ENCODE measurements at places on chromosomes 5 and 9.

GRCh38 chr9:26939955-26940711, 6.9 kb downstream of the PLAA start:
- DNase-seq: no peak

GRCh38 chr9:127640908-127641545, 28.9 kb downstream of the STXBP1 start:
- DNase-seq: no peak

GRCh38 chr5:133780619-133781280, 168.4 kb upstream of the FSTL4 start:
- DNase-seq: no peak

DNA sequence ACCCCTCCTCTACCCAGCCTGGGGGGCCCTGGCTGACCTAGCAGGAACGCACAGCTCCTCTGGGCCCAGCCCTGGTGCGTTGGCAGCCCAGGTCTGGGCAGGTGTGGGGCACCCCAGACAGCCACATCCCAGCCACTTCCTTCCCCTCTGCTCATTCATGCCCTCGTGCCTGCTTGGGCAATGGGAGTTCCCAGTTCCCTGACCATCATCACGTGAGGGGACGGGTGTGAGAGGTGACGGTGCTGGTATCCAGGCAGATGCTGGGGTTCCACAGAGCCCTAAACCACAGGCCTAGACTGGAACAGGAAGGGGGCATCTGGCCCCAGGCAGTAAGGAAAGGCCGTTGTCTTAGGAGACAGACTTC, 8.4 kb downstream of the RALGDS start:
- DNase-seq: no peak

DNA sequence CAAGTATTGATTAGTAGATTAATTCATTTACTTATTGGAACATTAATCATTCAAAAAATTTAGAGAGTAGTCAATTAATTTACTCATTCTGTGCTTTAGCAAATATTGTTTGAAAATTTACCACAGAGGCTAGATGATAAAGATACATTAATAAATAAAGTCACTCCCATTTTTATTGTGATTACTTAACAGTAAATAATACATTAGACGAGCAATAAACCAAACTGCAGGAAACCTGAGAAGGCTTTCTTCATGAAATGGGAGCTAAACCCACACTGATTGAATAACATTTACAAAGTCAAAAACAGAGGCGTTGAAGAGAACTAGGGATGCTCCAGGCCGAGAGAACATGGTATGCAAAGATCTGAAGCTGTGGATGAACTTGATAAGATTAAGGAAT, 38.8 kb upstream of the PRDM9 start:
- no peak for DNase-seq

DNA sequence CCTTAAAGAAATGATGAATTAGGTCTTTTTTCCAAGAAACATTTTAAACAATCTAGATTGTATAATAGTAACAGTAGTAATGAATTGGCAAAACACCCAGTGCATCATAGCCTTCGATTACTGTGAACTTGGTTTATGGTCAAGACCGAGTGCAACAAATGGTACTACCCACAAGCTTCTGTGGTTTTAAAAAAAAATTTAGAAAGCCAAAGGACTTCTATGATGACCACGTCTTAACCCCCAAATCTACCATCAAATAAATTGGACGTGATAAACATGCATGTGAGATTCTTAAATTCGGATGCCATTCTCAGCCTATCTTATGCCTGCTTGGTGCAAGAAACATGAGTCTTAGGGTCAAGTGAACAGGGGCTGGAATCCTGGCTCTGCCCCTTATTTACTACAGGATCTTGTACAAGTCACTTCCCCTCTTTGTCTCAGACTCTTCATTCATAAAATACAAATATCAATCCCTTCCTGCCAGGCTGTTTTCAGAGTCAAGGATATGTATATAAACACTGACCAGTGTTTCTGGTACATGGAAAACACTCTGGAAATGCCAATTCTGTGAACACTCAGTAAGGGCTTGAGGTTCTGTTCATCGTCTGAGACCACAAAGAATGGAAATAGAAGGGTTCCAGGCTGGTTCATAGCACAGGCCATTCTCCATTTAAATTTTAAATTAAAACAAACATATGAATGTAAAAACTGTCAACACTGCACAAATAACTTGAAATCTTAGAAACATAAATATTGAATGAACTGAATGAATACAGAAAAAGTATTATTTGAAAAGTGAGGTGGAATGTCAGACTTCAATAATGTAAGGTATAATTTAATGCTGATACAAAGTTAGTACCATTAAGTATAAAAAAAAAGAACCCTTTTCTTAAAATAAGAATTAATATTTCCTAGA, 107.8 kb downstream of the NR6A1 start:
- DNase-seq: no peak

DNA sequence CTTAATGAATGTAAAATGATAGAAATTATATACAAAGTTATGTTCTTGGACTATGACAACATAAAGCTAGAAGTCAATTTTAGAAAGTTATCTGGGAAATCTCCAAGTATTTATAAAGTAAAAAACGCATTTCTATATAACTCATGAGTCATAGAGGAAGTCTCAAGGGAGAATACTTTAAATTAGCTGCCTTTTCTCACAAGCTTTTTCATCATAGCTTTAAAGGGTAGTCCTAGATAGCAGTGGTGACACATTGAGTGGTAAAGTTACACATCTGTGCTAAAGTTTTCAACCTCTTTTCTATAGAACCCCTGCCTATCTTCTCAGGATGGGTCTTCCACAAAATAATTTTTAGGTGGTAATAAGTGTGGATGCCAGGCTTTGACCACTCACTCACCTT, 598.3 kb upstream of the FAM174A start:
- DNase-seq: no peak

DNA sequence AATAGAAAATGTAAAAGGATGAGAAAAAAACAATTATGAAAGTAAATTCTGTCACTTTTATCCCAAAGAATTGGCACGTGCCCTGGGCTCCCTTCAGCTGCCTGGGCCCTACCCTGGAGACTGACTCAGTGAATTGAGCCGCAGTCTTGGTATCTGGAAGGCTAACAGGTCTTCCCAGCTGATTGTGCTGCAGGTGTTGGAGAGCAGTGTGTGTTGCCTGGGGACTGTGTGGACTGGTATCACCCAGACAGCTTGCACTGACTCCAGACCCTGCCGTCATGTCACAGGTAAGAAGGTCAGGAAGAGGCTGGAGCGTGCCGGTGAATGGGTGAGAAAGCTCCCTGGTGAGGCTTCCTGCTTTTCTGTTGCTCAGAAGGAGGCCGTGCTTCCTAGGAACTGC, 83.3 kb downstream of the AOPEP start:
- no peak for DNase-seq

DNA sequence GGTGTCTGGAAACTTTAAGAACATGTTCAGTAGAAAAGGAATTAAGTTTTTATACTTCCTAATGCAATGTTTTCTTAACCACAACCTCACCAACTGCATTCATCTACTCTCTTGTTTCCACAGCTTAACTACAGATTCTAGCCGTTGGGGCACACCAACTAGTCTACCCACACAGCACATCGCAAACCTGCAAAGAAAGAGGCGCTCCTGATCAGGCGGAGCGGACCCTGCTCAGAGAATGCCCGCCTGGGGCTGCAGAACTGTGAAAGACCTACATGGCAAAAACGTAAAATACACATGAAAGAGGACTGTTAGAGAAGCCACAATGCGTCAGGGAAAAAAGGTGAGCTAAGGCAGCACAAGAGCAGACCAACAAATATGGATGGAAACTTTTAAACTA, 75.4 kb upstream of the RAPGEF6 start:
- no peak for DNase-seq

GRCh38 chr5:138349852-138350562, 2.5 kb upstream of the KDM3B start:
- no peak for DNase-seq

- DNase-seq: no peak
Observed at GRCh38 chr5:26310415-26310814, 728.0 kb downstream of the CDH9 start.

- DNase-seq: peak; percentile 54
Observed at GRCh38 chr5:136330353-136331038, 34.8 kb downstream of the TRPC7 start.

- peak; percentile 84 for DNase-seq
Observed at GRCh38 chr5:89117124-89117644, 234.2 kb upstream of the MEF2C start.

GRCh38 chr5:178467568-178468195, 122.5 kb downstream of the COL23A1 start:
- DNase-seq: no peak

DNA sequence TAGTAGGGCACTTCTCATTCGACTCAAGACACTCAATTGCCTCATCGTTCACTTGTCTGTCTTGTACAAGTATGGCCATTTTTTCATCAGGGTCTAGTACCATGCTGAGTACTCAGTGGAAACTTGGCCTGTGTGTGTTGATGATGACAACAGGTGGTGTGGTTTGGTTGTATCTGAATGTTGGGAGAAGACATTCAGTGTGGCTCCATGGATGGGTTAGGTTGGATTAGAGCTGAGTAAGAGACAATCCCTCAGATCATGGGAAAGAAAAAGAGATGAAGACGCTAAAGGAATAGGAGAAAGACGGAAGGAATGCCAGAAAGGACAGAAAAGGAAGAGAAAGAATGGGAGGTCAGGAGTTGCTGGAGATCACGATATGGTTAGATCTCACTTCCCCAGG, 17.0 kb downstream of the PCDH1 start:
- no peak for DNase-seq

GRCh38 chr5:101590384-101590783, 687.3 kb upstream of the ST8SIA4 start:
- DNase-seq: no peak

GRCh38 chr5:131548176-131548575, 86.9 kb downstream of the RAPGEF6 start:
- DNase-seq: peak; percentile 49

GRCh38 chr9:113486327-113486726, 22.8 kb downstream of the RGS3 start:
- DNase-seq: no peak

Data from small intestine (tissue), 16 donors.